ENCODE measurements at places on chromosomes 7 and 10.

DNA sequence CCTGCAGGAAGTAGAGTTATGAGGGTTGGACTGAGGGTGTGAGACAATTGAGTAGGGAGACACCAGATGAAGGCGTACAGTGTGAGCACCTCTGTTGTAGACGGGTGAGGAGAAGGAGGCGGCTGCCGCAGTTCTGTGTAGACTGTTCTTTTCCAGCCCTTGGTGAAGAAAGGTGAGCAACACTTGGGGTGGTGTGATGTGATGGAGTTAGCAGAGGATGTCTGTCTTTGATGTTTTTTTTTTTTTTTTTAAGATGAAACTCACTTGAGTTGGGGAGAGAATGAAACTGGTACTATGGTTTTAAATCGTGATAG is 42.8 kb upstream of the RNF216 start:
- DNase-seq = no peak

DNA sequence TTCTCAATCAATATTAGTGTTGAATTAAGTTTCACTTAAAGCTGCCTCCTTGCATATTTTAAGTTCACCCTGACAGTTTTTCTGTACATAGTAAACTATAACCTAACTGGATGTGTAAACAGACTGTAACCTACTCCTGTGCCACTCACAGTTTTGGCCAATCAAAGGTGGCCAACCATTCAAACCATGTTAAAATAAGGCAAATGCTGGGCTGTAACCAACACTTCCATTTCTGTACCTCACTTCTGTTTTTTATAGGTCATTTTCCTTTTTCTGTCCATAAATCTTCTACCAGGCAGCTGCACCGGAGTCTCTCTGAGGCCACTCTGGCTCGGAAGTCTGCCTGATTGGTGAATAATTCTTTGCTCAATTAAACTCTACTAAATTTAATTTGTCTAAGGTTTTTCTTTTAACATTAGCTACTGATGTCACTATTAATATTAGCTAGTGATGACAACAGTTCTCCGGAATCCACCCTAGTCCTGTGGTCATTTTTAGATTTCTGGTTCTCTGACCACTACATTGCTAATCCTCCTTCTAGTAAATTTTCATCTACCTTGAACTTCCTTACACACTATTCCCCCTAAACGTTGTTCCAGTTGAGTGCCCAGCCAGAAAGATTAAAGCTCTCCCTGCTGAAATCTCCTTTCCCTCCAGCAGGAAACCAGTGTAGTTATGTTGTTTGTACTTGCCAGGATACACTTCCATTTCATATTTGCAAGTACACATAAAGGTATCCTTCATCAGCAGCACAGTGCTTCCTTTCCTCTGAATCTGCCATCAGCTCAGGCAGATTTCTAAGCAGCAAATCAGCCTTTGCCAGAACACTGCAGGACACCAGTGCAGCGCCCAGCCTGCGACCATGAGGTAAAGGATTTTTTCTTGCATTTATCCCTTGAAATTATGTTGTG is 18.6 kb upstream of the IFIT2 start:
- DNase-seq = no peak

DNA sequence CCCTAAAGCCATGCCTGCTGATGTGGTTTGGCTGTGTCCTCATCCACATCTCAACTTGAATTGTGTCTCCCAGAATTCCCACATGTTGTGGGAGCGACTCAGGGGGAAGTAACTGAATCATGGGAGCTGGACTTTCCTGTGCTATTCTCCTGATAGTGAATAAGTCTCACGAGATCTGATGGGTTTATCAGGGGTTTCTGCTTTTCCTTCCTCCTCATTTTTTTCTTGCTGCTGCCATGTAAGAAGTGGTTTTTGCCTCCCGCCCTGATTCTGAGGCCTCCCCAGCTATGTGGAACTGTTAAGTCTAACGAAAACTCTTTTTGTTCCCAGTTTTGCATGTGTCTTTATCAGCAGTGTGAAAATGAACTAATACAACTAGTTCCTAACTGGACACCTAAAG is 11.8 kb downstream of the MACROH2A2 start:
- DNase-seq = no peak

DNA sequence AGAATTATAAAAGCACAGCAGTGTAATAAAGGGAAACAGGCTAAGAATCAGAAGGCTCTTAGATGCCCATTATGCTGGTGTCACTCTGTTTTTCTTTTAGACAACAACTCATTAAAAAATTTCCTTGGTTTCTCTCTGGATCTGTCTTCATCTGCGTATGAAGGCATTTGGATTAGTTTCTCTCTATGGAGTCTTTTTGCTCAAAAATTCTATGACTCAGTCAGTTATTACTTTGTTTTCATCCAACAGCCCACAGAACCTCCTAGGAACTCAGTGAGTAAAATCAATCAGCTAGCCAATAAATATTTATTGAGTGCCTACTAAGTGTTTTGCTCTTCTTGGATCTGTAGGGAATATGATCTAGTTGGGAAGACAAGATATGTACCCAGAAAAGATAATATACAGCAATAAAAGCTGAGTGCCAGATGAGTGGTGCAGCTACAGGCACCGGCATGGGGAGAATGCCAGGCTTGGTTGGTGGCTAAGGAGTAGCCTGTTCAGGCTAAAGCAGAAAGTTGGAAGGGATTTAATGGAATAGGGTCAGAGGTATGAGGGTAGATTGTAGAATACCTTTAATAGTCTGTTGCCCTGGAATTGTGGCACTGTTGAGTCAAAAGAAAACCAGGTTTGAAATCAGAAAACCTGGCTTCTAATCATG is 156.2 kb downstream of the LRRC4 start:
- DNase-seq = no peak

GRCh38 chr10:9262770-9263169 is 1208.3 kb downstream of the GATA3 start:
- DNase-seq = no peak

DNA sequence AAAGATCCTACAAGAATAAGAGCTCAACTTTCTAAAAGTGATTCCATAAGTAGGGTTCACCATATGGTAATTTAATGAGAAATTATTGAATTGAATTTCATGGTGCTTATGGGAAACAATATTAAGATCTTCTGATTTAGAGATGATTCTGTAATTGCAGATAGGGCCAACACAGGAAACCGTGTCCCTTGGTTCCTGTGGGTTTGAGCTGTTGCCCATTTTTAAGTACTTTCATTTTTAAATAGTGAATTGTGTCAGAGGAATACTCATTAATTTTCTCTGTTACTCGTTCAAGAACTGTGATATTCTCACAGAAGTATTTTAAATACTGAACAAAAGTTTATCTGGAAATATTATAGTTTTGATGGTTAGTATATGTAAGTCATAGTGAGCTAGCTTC is 129.2 kb downstream of the SRI start:
- DNase-seq = no peak

- DNase-seq = no peak
Observed at GRCh38 chr7:14521183-14521582, 381.4 kb downstream of the DGKB start.

DNA sequence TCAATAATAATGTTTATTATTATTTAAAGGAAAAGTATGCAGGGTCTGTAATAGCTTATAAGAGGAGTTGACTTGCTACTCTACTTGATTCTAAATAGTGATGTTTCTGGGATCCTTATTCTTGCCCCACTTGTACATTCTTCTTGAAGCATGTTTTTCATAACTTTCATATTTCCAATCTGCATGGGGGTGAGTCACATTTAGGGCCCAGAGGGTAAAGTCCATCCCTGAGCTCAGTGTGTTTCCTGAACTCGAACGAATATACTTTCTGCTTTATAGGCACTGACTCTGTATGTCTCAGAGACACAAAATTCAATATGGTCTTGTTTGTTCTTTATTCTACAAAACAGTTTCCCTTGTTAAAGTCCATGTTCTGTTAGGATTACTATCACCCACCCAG is 61.0 kb upstream of the SMIM30 start:
- no peak for DNase-seq

- DNase-seq = no peak
Observed at GRCh38 chr7:85103962-85104361, 82.9 kb downstream of the SEMA3D start.

GRCh38 chr10:67837541-67838314 is at the start of gene DNAJC12:
Gene DNAJC12 (minus strand): TSS chr10:67838188. CDS start chr10:67838011, 177 bp downstream.
- no peak for DNase-seq

DNA sequence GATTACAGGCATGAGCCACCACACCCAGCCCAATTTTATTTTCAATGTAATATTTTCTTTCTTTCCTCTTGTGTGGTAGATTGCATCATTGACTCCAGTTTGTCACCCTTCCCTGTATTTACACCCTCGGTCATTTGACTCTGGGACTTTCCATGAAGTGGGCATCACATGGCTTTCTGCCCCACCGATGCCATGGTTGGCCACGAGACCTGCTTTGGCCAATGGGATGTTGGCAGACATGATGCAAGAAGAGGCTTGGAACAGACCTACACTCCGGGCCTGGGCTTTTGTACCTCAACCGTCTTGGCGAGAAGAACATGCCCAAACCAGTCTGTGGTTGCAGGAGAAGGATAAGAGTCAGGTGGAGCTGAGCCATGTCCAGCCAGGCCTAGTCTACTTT is 38.8 kb upstream of the CACUL1 start:
- DNase-seq = no peak

DNA sequence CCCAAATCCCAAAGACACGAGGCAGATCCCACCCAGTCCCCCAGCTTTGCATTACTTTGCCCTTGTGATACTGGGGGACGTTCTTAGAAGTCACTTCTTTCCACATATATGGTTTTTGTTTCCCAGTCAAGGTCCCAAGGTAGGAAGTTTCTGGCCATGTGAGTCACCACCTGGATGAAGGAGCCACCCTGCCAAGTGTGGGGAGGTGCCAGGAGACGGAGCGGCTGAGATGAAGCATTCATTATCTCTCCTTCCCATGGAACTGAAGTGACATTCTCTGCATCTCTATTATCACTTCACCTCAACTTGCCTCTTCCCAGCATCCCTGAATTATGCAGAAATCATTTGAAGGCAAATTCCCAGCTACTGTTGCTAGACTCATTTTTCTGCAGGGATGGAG is 136.2 kb upstream of the INSYN2A start:
- DNase-seq = no peak

GRCh38 chr7:2982831-2983230 is 60.8 kb downstream of the CARD11 start:
- no peak for DNase-seq

DNA sequence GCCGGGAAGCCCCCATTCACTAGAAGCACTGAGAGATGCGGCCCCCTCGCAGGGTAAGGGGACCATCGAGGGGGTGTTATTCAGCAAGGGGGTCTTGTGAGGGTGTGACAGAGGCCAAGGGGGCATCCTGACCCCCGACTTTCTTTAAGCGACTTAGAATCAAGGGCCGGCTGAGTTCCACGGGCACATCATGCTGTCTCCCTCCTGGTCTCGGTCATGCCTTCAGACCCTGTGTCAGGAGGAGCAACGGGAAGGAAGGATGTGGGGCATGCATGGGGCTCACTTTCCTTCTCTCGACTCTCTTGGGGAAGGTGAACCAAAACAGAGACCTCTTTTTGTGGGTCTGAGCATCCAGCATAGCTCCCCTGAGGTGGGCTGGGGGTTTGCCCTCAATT is 2.5 kb downstream of the ACSL5 start:
- no peak for DNase-seq

DNA sequence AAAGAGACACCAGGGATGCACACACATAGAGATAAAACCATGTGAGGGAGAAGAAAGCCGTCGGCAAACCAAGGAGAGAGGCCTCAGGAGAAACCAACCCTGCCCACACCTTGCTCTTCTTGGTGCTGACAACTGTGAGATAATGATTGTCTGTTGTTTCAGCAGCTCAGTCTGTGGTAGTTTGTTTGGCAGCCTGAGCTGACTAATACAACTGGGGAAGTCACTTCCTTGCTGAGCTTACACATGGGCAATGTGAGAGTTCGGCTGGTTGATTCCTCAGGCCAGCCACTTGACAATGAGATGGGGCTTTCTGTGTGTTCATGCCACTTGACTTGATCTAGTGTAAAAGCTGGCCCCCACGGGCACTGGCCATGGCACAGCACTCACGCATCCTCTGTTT is 271.8 kb downstream of the ABCA13 start:
- DNase-seq = no peak

DNA sequence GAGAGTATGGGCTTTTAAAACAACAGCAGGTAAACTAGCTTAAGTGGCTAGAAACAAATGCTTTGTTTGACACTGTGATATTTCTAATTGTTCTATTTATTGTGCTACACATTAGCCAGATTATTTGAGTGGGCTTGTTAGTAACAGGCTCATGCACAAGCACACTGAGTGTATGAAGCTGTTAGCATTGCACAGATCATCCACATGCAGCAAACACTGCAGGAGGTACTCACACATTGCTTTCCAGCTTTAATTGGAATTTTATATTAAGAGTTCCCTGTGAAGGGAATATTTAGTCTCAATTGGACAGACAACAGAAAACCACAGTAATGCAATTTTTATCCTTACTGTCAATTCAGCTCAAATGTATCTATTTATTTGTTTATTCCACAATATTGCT is 92.9 kb upstream of the ZNF804B start:
- DNase-seq = no peak

DNA sequence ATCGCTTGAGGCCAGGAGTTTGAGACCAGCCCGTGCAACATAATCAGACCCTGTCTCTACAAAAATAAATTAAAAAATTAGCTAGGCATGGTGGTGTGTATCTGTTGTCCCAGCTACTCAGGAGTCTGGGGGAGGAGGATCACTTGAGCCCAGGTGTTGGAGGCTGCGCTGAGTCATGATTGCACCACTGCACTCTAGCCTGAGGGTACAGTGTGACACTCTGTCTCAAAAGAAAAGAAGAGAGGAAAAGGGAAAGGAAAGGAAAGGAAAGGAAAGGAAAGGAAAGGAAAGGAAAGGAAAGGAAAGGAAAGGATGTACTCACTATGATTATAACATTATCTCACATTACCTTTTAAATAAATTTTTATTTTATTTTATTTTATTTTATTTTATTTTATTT is 56.5 kb upstream of the MPP7 start:
- no peak for DNase-seq

DNA sequence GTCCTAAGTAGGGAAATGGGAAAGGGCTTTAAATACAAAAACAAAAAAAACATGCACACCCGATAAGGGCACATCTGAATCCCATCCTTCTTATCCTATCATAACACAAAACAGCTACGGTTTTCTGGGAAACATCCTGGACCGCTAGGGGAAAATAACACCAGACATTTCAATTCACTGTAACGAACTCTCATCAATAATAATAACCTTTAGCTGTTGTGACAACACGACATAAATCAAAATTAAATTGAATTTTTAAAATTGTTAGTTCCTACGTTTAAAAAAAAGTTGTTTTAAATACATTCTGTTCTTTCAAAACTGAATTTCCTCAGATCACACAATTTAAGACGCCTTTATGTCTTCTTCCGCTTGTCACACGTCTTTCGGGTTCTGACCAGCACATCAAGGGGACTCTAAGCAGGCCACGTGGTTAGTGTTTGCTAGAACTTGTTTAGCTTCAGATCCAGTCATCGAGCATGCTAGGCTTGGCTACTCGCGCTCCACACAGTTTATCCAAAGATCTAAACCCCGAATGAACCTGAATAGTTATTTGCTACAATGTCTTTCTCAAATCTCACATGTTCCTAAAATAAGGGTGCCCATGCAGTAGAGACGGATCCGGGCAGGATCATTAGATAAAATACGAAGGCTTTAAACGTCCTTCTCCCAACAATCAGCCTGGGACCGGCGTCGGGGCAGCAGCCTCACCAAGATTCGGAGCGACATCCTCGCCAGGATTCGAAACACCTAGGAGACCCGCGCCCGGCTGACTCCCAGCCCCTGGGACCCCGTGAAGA is 839 bp downstream of the IKZF5 start:
- DNase-seq = peak; percentile 44
